Activated CD4-positive, alpha-beta T cell treated with anti-CD3 and anti-CD28 coated beads, Interleukin-2, amount 50 U/mL, for 4 hours (primary cell): ENCODE measurements at places on chromosomes 3 and 15.

- DNase-seq = no peak
These were observed 11.1 kb upstream of the SATB1 start for GRCh38 chr3:18436213-18436612.

- peak; percentile 11 for DNase-seq
These were observed 3.6 kb downstream of the PDIA3 start for GRCh38 chr15:43749690-43750345.

- DNase-seq = no peak
These were observed 53.9 kb upstream of the TTC14 start for GRCh38 chr3:180548050-180548449.

DNA sequence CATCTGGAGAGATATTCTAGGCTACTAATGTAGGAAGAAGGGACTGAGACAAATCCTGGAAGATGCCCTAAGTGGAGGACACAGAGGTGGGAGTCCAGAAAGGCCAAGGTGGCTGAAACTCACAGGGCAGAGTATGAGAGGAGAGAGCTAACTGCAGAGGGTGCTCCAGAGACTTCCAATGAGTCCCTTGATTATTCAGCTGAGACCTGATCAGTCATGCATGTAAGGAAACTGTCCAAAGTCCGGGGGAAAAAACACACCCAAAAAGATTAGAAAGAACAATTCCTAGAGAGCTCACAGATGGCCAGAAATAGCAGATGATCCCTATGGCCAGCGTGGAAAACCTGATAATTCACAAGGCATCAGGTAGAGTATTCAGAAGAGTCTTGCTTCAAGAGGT lies 18.7 kb upstream of the FOXP1 start:
- DNase-seq = no peak

DNA sequence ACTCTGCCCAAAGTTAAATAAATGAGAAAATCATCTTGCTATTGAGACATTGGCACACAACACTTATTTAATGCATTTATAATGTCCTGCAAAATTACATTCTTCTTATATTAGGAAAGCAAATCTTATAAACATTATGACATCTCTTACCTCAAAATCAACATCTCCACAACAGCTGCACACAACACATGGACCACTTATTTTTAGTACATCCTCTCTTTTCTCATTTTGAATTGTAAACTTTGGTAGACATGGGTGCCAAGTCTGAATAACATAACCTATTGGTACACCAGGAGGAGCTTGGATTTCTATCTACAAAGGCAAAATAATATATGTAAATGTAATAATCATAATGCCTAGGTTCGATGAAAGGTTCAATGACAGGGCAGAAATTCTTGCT lies 23.0 kb downstream of the PLSCR1 start:
- DNase-seq = no peak

GRCh38 chr3:163605915-163606314 lies 1472.4 kb downstream of the SI start:
- no peak for DNase-seq

DNA sequence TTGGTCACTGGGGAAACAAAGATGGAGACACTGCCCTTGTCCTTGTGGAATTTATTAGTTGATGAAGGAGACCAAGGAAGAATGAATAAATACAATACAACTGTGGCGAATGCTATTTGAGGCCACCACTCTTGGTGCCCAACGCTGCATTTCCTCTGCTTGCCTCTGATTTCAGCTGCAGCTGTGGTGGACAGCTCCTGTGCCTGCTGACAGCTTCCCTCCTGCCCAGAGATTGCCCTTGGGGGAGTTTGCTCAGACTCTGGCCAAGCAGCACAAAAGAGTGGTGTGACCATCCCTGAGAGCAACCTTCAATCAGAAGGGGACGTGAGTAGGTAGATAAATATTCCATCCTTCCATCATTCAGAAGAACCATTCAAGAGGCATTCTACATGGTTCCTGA lies 64.6 kb upstream of the FHIT start:
- DNase-seq = no peak

DNA sequence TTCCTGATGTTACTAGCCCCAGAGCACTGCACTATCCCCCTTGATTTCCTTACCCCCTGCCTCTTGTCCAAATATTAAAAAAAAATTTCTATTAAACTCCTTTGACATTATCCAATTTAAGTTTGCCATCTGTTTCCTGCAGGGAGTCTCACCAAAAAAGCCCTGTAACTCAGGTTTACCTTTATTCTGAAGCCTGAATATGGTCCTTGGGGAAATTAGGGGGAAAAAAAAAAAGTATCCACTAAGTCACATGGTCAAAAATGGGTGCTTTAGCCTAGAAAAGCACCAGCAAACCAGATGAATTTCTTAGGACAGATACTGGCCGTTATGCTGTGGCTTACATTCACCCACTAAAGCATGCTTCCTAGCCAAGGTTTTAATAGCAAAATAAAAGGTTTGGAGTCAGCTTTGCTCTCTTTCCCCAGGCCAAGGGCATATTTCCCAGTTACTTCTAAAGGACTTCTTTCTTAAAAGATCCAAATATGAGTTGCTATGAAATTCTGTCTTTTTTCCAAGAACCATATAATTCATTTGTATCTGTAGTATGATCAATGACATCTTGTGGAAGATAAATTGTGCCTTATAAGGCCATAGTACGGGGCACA lies 394.9 kb downstream of the LSAMP start:
- DNase-seq = no peak

DNA sequence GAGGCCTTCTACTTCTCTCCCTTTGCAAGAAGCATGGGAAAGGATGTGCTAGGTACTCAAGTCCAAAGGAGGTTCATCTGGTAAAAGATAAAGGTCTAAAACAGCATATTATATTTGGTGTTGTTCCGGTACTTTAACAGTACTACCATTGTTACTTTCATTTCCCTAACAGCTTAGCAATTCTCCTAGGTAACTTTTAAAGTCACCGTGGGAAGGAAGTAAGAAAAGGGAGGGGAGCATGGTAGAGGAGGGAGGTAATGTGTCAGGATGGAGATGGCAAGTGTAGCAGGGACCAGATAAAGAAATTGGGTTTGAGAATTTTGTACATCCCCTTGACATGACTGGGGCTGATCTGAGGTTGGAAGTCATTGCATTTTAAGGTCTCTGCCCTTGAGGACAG lies 89.4 kb upstream of the SKOR1 start:
- no peak for DNase-seq

- DNase-seq = no peak
These were observed 37.3 kb upstream of the CDV3 start for GRCh38 chr3:133535971-133536881.

GRCh38 chr3:183259087-183259486 lies 6.0 kb downstream of the B3GNT5 start:
- DNase-seq = no peak

GRCh38 chr3:152811974-152812760 lies 22.8 kb upstream of the P2RY1 start:
- no peak for DNase-seq

DNA sequence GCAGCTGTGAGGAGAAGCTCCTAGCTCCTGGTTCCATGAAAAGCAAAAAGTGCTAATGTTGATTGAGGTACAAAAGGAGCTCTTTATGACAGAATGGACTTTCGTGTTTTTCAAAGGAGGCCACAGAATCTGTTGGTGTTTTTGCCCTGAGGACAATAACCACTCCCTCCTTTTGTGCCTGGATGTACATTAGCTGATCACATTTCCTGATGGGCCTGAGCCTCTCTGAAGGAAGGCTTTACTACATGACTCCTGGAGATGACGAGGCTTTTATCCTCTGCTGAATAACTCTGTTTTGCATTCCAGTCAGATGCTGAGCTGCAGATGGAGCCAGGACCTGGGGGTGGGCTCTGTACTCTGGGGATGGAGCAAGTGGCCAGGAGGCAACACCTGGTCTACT lies 301.9 kb downstream of the CACNA2D3 start:
- DNase-seq = no peak
